ENCODE measurements at places on chromosomes 5 and 9.
A peak's percentile ranks its signal among the peaks of the same experiment; 100 is the strongest.

- DNase-seq: no peak
Observed at GRCh38 chr9:32969270-32969669, 32.2 kb downstream of the APTX start.

- no peak for DNase-seq
Observed at GRCh38 chr9:130665029-130665430, 636 bp downstream of the PRDM12 start.

- no peak for DNase-seq
Observed at GRCh38 chr5:115487168-115487567, 57.4 kb downstream of the FEM1C start.

GRCh38 chr9:110116543-110116885 is 91.4 kb downstream of the C9orf152 start:
- no peak for DNase-seq

- DNase-seq: peak; percentile 68
Observed at GRCh38 chr9:112310826-112311225, 22.6 kb downstream of the PTBP3 start.

DNA sequence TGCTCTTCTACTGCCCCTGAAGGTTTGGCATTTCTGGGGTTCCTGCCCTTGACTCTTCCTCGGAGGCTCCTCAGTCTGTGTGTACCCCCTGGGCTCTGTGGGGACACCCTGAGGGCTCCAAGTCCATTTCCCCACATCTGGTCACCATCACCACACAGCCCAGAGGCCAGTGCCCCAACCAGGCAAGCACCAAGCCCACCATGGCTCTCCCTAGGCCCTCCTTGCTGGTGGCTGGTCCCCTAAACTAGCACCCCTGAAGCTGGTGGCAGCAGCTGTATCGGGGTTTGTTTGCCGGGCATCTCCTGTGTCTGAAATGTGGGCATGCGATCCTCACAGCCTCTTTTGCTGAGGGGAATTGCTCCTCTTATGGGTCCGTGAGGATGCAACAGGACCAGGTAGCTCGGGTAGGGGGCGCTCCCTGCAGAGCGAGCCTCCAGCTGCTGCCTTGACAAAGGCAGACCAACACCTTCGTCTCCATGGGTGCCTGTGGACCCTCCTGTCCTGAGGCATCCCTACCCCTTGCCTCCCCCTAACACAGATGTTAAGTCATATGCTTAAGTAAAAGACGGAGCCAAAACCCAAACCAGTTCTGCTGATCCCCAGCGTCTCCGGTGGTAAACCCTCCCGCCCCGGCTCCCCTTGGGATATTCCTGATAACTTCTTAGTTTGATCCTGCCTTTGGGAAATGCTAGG is 138.9 kb upstream of the IRX4 start:
- peak; percentile 26 for DNase-seq

DNA sequence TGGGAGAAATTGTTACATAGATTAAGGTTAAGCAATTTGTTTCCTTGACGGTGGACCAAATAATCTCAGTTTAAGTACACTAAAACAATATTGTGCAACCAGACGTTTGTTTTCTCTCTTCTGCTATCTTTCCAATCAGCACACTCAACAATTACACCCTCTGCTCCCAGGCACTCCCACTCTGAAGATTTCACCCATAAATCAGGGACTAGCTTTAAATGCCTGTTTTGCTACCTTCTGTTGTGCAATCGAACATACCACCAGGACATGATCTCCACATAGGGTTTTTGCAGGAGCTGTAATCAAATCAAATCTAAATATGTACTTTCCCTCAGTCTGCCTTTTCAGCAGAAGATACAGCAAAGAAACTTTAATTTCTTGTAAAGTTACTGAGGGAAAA is 405.8 kb upstream of the TLE4 start:
- no peak for DNase-seq

- DNase-seq: peak; percentile 37
Observed at GRCh38 chr5:98905857-98906688, 22.7 kb downstream of the CHD1 start.

- DNase-seq: no peak
Observed at GRCh38 chr9:135366104-135366503, 113.5 kb upstream of the PPP1R26 start.

DNA sequence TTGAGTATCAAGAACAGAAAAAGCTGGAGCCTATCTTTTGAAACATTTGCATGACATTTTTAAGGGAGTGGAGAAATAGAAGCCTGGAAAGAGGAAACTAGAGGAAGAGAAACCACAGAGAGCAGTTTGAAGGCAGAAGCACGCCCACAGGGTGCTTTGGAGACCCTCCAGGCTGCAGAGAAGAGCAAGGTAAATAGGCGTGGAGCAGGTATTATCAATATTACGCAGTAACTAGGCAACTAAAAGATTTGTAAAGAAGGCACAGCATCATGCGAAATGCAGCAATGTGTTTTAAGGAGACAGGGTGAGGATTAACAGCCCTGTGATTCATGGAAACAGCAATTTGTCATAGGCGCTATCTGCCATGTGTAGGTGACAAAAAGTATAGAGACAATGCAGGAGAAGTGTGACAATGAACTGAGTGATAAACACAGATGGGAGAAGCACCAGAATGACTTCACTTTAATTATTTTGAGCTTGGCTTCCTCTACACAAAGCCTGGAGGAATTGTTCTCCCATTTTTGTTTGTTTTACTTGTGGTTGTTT is 281.2 kb downstream of the BRINP1 start:
- no peak for DNase-seq

- DNase-seq: peak; percentile 13
Observed at GRCh38 chr5:15933259-15934207, 246.1 kb downstream of the MARCHF11 start.

All from NCI-H524 (cell line).